Activated CD4-positive, alpha-beta T cell treated with anti-CD3 and anti-CD28 coated beads, Interleukin-2, amount 50 U/mL, for 24 hours (primary cell): ENCODE measurements at places on chromosomes 16 and 17.

DNA sequence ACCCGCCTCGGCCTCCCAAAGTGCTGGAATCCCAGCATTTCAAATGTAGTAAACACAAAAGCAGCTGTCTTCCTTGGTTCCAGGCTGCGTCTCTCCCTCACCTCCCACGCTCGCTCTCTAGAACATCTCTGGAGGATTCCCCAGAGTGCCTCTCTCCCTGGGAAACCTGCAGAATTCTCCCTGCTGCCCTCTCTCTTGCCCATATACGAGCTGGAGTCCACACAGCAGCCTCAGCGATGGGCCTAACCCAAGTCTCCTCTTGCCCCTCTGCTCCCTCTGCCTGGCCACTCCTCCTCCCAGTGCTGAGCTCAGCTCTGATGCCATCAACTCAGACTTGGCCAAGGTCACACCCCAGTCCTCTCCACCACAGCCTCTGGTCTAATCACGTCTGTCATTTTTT is 10.6 kb downstream of the GPRC5B start:
- no peak for DNase-seq

DNA sequence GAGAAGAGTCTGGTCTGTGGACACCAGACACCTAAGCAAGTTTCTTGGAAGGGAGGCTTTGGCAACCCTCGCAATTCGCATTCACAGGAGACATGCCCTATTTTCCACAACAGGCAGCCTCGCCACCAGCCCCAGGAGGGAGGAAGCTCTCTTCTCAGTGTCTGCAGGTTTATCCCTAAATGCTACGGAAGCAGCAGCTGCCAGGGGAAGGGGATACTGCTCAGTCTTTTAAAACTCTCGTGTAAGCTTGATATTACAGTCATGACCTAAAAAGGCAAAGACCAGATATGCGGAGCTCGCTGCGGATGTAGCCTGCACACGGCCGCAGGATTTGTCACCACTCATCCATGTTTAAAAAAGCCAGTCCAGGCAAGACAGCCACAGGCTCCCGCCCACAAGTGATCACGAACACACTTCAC is 159.2 kb upstream of the RPH3AL start:
- no peak for DNase-seq

- DNase-seq = peak; percentile 13
These were observed 430 bp downstream of the AMFR start for GRCh38 chr16:56424791-56425438.

DNA sequence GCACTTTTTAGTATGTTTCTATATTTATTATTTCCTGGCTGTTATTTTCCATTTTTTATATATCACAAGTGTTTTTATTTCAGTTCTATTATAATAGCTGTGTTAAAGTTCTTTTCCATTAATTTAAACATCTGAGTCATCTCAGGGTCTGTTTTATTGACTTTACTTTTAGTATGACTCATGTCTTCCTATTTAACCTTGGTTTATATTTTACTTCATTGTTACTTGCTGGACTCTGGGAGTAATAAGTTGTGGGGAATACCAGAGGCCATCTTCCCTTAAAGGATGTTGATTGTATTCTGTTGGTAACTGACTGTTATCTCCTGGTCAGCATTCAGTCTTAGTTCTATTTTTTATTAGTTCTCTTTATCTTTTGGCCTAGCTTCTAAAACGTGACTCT is 1508.2 kb downstream of the CDH11 start:
- DNase-seq = no peak

- DNase-seq = no peak
These were observed 858 bp downstream of the SKAP1 start for GRCh38 chr17:48429156-48429555.

DNA sequence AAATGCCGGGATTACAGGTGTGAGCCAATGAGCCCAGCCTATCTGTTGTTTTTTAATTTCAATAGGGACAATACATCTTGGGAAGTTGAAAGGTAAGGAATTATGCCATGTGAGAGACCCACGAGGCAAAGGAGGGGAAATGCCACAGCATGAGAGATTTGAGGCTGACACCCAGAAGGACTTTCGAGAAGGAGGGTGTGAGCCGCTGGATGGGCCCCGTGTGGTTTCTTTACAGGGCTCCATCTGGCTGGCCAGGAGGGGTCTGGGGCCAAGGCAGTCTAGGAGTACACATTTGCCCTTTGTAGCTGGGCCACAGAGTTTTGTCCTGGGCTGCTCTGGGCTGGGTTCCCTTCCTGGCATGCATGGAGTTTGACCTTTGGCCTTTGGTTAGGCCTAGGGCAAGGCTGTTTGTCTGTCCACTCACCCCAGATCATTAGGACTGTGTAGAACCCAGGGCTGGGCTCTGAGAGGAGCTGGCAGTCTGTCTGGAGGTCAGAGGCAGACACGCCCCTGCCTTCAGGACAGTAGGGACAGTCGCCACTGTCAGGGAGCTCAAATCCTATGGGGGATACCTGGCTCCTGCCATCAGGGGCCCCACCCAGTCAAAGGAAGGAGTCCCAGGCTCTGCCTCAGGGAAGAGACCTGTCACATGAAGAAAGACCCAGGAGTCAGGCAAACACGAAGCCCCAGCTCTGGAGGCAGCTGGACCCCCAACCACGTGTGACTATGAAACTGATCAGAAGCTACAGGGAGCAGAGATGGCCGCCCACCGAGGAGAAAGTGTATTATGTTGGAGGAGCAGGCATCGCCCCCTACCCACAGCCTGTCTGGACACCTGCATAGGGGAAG is 24.2 kb upstream of the NXPH3 start:
- no peak for DNase-seq

GRCh38 chr17:82963104-82963950 is 116.1 kb upstream of the METRNL start:
- DNase-seq = no peak

- peak; percentile 67 for DNase-seq
These were observed 3.3 kb upstream of the HOXB8 start for GRCh38 chr17:48618256-48618896.

GRCh38 chr17:35286120-35286781 is 43.4 kb downstream of the SLFN5 start:
- peak; percentile 6 for DNase-seq

DNA sequence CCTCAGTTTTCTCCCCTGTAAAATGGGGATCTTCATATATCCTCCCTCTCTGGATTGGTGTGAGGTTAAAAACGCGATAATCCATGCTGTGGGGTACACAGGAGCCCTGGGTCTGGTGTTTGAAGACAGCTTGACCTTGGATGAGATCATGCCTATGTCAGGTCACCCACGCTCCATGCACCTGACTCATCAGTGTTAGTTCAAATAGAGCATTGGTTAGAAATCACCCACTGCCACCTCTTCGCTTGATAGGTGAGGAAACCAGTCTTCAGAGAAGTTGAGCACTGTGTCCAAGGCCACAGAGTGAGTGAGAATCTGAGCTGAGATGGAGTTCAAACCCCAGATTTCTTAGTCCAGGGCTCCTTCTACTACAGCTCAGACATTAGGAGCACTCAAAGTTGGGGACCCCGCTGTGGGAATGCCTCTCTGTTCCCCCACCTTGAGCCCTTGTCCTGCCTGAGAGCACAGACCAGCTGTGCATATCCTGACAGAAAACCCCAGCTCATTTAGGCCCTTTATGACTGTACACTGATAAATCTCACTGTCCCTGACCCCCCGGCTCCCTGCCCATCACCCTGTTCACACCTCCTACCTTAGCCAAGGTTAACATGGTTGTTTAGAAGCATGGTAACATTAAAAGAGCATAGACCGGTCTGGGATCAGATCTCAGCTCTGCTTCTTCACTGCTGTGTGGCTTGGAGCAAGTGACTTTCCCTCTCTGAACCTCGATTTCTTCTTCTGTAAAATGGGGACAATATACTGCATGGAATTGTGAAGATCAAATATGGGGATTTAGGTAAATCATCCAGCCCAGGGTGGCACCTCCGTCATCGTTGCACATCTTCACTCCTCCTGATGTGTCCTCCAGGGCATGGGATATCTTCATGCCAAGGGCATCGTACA is 22.4 kb upstream of the LGALS9 start:
- DNase-seq = no peak

DNA sequence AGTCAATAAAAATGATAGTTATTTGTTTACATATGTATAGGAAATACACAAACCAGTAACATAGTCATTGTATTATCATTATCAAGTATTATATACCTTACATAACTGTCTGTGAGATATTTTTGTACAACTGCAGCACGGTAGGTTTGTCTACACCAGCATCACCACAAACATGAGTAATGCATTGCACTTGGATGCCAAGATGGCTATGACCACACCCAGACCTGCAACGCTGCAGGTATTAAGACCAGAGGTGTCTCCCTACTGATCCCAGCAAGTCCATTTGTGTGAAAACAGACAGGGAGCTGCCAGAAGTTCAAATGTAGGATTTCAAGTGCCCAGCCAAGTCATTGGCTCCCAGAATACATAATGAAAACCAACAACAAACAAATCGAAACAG is 34.2 kb upstream of the NOS2 start:
- no peak for DNase-seq

- DNase-seq = no peak
These were observed 44.5 kb upstream of the SSTR5 start for GRCh38 chr16:1028056-1028455.

- no peak for DNase-seq
These were observed 161.9 kb upstream of the NOL11 start for GRCh38 chr17:67555855-67556254.

- no peak for DNase-seq
These were observed 583 bp upstream of the CYLD start for GRCh38 chr16:50741225-50741780.
